Glomerular endothelial cell (primary cell): ENCODE measurements at places on chromosomes 1 and 21.

DNA sequence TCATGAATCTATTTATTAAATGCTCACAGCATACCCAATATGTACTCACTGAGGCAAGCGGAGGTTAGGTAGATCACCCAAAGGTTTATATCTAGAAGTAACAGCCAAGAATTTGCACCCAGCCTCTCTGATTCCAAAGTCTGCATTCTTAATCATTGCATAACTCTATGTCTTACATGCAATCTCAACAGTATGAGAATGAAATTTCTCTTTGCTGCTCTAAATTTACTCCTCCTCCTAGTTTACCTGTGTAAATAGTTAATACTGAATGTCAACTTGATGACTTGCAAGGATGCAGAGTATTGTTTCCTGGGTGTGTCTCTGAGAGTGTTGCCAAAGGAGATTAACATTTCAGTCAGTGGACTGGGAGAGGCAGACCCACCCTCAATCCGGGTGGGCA lies 840.6 kb downstream of the BRINP3 start:
- no peak for DNase-seq

DNA sequence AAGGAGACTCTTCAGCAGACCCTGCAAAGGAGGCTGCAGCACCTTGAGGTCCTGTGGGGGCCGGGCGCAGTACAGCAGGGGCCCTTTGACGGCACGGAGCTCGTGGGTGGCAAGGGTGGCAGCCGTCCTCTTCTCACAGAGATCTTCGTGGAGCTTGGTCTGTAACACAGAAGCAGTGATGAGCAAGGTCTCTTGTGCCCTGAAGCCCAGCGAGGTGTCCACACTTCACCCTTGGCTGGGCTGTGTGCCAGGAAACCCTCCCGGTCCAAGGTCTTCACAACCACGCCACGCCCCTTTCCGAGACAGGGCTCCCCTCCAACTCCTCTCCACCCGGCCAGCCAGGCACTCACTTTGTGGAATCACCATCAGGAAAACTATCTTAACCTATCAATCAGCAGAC lies 11.3 kb downstream of the LRRC47 start:
- no peak for DNase-seq

DNA sequence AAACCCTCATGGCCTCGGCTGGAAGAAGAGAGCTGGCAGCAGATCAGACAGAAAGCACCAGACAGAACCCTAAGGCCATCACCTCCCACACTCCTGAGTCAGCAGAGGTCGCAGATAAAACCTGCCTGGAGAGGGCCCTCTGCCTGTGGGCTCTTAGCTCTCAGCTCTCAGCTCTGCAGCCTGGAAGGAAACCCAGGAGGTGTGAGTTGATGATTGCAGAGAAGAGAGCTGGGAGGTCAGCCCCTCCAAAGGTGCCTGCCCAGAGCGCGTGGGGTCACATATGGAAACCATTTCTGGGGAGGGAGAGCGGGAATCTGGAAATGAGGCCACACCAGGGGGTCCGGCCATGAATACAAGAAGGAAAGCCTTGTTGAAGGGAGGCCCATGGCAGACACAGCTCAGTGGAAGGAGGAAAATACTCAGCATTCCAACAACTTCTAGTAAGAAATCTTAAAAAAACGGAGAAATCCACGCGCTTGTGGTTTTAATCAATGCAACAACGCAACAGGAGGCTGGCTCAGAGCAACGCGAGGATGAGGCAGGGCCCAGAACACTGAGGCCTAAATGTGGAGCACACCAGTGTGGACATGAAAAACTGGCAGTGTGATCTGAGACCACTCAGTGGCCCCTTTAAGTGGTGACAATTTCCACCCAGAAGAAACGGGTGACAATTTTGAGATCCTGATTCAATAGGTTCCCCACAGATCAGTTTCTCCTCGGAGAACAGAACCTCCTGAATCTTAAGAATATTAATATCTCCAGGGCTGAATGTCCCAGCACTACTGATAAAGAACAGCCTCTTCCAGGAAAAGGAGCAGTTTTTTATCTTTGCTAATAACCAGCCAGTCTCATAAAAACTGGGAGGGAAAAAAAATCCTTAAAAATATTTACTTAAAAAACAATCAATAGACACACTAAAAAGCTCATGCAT lies 45.7 kb downstream of the PSMG1 start:
- DNase-seq: no peak

- DNase-seq: no peak
Measured at GRCh38 chr1:153741986-153742385, 14.1 kb downstream of the INTS3 start.

DNA sequence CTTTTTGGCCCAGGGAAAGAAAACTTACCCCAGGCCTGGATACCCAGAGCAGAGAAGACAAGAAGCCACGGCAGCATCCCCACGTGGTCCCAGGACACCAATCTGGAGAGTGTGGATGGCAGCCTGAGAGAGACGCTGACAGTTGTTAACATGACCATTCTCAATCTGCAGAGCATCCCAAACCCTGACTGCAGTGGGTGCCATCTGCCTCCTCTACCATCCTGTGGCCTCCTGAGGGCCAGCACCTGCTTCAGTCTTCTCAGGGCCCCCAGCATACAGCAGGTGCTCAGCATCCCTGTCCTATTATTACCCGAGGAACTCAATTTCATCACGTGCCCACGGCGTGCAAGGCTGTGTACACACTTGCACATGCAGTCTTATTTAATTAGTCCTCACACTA lies 785 bp downstream of the PGLYRP4 start:
- no peak for DNase-seq

DNA sequence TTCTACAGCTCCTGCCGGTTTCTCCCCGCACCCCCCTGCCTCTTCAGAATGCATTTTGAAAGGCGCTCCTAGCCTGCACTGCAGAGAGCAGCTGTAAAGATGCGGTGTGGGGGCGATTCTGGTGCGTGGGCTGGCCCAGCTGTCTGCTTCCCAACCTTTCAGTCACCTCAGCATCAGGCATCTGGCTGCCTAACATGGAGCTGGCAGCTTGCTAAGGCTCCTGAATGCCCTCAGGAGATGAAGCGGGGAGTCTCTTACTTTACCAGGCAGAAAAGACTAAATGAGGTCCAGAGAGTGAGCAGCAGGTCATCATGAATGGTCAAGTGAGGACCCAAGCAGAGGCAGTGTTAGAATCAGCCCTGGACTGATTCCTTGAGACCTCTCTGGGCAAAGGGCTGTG lies 8.7 kb downstream of the IER5 start:
- no peak for DNase-seq

DNA sequence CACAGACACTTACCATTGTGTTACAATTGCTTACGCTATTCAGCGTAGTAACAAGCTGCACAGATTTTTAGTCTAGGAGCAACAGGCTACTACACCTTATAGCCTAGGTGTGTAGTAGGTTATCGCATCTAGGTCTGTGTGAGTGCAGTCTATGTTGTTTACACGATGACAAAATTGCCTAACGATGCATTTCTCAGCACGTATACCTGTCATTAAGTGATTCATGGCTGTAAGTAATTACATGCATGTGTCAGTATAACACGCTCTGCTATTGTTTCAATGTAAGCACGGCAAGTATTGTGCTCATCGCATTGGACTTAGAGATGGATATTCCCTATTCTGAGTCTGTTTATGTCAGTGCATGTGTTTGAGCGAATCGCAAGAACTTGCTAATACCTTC lies 15.7 kb upstream of the ZBTB18 start:
- no peak for DNase-seq
